GM12891 (cell line): ENCODE measurements at places on chromosomes 7 and 10.

- DNase-seq = no peak
These were observed 8.7 kb downstream of the RASGEF1A start for GRCh38 chr10:43258211-43258561.

GRCh38 chr7:36923943-36924436 is 199.7 kb upstream of the AOAH start:
- no peak for DNase-seq

GRCh38 chr7:102917436-102918353 is 4.9 kb downstream of the LRRC17 start:
- DNase-seq = no peak

DNA sequence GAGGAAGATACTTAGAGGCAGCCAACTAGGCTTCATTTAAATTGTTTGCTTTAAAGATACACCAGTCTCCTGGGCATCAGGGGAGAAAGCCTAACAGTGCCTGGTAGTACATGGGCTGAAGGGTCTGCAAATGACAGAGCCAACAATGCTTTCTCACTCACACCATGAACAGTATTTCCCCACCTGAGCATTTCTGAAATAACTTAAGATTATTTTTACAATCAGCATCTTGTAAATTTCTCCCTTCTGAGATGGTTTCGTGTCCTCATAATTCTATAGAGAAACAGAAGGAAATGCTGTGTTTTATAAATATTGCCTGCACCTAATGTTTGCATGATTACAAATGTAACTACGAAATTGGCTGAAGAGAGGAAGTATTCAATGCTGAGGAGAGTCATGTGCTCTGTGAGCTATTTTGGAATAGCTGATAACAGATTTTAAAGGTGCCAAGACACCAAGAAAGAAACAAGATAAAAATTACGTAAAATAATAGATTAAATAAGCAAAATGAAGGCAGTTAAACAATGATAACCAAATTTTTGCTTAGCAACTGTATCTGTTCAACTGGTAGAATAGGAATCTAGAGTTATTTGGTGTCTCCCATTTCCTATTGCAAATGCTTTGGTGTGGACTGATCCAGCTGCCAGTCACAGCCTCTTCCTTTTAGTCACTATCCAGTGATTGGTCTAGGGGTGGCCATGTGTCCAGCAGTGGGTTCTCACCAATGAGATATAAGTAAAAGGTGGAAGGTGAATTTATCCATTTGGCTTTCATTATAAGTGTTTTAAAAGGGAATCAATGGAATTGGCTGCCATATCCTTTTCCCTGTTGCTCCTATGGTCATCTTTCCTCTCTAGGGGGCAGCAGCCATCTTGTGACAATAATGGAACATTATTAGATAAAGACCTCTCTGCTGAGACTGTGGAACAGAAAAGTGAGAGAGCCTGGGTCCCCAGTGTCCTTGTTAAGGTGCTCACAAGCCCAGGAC is 167.9 kb upstream of the SLC26A5 start:
- no peak for DNase-seq

DNA sequence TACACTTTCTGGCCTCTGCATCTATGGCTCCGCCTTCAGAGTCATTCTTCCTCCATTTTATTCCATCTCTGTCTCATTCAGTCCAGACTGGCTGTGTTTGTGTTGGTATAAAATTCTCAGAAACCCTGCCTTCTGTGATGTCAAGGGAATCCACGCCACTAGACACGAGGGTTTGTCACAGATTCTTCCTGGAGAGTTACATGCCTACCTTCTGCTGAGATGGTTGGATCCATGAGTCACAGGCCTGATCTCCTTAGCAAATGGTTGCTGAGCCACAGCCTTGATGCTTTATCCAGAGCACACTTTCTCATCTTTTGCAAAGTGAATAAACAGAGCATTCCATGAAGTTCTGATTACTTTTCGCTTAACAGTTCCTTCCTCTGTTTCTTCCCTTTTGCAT is 35.9 kb upstream of the TSPAN33 start:
- DNase-seq = no peak

- DNase-seq = no peak
These were observed 779 bp upstream of the ADCK2 start for GRCh38 chr7:140671966-140672365.

DNA sequence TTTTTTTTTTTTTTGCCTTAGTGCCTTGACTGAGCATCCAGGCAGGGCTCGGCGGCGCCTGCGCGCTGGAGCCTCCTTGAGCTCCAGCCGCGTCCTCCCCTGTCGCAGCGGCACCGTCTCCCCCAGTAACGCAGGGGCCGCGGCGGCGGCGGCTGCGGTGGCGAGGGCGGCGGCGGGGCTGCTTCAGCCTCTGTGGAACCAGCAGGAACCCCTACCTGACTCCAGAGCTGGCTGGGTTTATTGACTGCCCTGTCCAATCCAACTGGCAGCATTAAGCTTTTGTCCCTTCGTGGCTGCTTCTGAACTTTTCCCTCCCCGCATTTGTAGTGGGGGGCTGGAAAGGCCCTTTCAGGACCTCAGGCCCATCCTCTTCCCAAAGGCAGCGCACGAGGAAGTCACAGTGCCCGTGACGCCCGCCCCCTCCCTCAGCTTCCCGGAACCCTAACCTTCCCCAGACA is at the start of gene GPR85:
Gene GPR85, minus strand, starts transcription at position 397 of the 458 bp plus-strand sequence. CDS start 2,106 bp downstream, outside the sequence.
- DNase-seq = peak; percentile 55

- no peak for DNase-seq
These were observed 139.0 kb downstream of the NRF1 start for GRCh38 chr7:129750501-129750900.

DNA sequence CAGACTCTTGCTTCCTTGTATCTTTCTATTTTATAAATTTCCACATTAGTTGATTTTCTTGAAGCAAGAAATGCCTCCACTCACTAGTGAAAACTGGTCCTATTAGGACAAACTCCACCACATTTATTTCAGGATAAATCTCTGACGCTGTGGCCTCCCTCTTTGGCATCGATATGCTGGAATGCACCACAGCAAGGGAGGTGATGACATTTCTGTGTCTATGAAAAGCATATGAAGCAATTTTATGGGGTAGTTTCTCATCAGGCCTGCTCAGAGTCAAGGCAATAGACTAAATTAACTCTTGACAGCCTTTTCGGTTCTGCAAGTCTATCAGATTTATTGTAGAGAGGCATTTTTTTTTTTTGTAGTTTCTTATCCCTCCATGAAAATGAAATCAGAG is 304.4 kb downstream of the ZEB1 start:
- DNase-seq = no peak

DNA sequence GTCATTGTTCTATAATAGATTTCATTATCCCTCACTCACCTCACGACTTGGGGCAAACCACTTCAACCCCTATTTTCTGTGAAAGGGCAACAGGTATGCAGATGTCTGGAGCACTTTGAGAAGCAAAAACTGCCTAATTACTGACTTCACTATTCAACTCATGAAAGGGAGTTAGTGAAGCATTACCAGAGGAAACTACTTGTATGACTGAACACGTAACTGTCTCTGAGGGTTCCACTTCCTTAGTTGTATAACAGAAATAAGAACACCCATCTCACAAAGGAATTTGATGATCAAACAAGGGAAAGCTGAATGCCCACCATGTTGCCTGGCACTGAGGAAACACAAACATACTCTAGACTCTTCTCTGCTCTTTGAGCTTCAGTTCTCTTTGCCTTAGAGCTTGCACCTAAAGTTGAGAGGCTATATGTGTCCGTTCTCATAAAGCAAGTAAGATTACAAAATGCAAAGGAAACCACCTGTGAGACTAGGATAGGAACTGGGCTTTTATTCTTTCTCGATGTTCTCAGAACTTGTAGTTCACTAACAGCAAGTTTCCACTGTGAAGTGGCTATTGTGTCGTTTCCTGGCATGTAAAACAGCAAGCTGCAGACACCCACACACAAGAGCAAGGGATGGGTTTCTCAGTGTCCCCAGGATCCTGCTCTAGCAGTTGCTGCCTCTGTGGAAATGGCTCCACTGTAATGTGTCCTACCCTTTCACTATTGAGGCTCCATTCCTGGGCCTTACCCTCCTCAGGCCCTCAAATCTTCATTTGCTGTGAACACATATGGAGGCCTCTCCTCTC is 2.6 kb downstream of the TMEM243 start:
- peak; percentile 21 for DNase-seq

DNA sequence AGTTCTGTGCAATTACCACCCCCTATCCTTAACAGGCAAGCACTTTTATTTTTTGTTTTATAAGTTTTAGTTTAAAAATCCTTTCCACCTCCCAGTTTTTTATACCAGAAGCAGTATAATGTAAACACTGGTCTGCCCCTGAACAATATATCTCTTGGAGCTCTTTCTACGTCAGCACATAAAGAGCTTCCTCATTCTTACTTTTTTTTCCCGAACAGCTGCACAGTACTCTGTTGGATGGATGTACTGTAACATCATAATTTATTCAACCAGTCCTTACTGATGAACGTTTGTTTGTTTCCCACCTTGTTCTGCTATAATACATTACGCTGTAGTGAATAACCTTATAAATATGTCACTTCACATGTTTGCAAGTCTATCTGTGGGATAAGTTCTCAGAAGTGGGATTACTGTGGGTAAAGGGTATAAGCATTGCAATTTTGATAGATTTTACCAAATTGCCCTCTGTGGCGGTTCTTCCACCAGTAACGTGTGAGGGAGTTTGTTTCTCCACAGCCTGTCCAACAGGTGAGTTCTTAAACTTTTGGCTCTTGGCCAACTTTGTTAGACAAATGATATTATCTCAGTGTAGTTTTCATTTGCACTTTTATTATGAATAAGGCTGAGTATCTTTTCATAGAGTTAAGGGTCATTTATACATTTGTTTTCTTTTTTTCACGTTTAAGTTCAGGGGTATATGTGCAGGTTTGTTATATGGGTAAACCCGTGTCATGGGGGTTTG is 32.8 kb downstream of the ADRA2A start:
- DNase-seq = no peak

DNA sequence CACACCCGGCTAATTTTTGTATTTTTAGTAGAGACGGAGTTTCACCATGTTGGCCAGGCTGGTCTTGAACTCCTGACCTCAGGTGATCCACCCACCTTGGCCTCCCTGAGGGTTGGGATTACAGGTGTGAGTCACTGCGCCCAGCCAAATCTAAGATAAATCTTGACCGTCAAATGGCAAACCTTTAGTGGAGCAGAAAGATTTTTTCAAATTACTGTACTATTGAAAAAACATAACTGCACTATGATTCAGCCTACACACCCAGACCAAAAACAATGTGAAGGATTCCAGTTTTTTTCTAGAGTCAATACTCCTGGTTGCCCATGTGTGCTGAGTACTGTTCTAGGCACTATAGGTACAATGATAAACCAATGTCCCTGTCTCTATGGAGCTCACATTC is 33.9 kb upstream of the SVIL start:
- DNase-seq = no peak

DNA sequence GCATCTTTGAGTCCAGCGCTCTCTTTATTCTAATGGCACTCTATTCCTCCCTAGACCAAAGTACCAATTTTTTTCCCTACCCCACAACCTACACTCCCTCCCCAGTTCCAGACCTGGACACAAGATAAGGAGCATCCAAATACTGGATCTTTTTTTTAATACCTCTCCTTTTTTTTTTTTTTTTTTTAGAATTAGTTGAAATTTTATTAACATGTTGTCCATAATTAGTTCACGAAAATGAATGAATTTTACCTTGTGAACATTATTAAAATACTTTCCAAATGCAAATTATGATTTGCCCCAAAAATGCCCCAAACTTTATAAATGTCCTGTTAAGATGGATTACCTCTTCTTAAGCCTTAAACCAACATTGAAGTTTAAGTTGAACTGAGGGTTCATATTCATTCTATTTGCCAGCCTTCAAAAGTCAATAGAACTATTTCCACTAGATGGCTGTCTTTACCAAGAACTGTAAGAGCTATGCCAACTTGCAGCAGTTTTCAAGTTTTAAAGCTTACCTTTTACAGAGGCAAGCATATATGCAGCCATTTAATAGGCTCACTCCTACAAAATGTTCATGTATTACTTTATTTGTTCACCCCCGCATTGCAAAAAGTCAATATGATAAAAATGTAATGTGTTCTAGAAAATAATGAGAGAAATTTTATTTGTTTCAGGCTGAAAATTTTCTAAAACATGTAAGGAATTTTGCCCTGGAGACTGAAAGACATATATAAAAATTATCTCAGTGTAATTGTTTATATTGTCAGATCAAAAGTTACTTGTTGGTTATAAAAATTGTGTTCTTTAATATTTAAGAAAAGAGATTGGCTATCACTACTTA is 39.7 kb upstream of the TNKS2 start:
- no peak for DNase-seq

- DNase-seq = no peak
These were observed 291.8 kb downstream of the AHR start for GRCh38 chr7:17590221-17590620.
